NCI-H1694 (cell line): ENCODE measurements at places on chromosomes 4 and X.

GRCh38 chr4:151358266-151358665 is 32.9 kb upstream of the SH3D19 start:
- no peak for DNase-seq

GRCh38 chrX:71017396-71017939 is 50.7 kb downstream of the SNX12 start:
- DNase-seq, result no peak

DNA sequence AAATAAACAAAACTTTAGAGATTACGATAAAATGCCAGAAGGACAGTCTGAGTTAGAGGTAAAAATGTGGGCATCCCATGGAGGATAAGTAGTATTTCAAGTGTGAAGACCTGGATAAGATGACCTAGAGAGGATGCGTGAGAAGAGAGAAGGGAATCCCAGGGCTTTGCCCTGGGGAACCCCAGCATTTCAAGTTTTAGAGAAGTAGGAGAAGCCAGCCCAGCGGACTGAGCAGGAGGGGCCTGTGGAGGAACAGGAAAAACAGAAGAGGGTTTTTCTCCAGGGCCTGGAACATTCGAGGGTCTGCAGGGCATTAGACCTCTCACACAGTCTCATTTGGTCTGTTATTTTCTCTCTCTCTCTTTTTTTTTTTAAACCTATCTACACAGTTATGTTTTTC is 2.9 kb upstream of the CFP start:
- DNase-seq, result no peak

DNA sequence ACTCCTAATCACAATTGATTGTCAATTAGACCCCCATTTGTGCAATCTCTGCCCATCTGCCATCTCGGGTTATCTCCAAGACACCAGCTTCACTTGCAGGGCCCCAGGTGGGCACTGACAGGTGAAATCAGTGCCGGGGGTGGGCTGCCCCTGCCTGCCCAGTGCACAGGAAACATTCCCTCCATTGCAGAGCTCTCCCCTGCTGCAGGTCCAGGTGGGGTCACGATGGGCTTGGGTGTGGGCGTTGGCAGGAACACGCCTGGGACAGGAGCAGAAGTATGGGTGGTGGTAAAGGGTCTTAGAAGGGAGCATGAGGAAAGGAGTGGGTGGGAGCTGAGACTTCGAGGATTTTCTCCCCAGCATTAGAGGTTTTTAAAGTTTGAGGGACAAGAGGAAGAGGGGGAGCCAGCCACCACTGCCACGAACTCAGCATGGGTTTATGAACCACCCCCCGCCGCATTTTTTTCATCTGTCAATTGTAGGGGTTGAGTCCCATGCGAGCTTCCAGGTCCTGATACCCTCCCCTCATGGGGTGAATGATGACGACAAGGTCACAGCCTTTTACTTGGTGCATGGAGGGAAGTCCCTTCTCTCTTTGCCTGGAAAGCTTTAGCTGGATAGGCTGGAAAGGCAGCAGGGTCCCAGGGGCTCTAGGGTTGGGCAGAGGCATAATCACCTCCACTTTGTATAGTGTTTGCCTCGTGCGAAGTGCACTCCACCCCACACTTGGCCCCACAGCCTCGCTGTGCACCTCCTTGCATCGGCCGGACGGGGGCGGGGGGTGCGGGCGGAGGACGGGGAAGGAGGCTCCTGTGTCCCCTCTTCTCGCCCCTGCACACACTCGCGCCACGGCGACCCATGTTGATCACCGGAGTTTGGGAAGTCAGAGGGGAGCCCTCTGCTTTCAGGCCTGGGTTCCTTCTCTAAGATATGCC is 3.5 kb upstream of the NKX1-1 start:
- no peak for DNase-seq

DNA sequence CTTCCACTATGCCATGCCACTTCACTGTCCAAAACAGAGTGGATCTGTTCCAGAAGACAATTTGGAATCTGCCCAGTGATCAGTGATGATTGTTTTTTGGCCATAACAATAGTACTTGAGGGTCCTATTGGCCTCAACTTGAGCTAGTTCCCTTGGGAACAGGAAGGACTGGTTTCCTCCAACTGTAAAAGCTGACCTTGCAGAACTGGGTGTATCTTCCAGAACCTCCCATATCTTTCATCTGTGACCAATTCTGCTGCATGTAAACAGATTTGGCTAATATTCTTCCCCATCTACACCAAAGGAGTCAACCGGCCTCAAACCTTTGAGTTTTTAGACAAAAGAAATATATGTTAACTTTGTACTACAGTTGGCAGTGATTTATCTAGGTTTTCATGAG is 165.1 kb upstream of the TRPC5 start:
- no peak for DNase-seq
